ENCODE measurements at places on chromosomes 5 and 9. TPM values are rescaled to one million over a fixed set of nuclear protein-coding genes. Genes with fewer than 3 reads are reported as not detected.

Gene MYMK
- not detected for total RNA-seq

Gene IFNB1
- total RNA-seq: 0.13 TPM

Gene CACNA1B
- not detected for total RNA-seq

Gene MYOT
- total RNA-seq: not detected

Gene FAM221B
- not detected for total RNA-seq

Gene FAXDC2
- 2.3 TPM for total RNA-seq

Gene PCDHGC4
- total RNA-seq: 0.44 TPM

Gene SYK
- not detected for total RNA-seq

Gene KIF27
- total RNA-seq: 0.73 TPM

Gene TTC23L
- not detected for total RNA-seq

Gene SMIM33
- not detected for total RNA-seq

Gene IFNA4
- not detected for total RNA-seq

Gene GRIA1
- not detected for total RNA-seq

Gene HK3
- not detected for total RNA-seq

Gene NKD2
- 0.25 TPM for total RNA-seq

Gene SPATA31E1
- total RNA-seq: not detected

Gene SPINK13
- total RNA-seq: not detected

Gene IFNA13
- not detected for total RNA-seq

Gene RAPGEF6
- total RNA-seq: 8.5 TPM

Gene PCDHB13
- total RNA-seq: 0.30 TPM

Gene BHMT
- total RNA-seq: not detected

Gene TRIM7
- 16.6 TPM for total RNA-seq
